NCI-H2171 (cell line): ENCODE measurements at places on chromosomes 3 and 15.

DNA sequence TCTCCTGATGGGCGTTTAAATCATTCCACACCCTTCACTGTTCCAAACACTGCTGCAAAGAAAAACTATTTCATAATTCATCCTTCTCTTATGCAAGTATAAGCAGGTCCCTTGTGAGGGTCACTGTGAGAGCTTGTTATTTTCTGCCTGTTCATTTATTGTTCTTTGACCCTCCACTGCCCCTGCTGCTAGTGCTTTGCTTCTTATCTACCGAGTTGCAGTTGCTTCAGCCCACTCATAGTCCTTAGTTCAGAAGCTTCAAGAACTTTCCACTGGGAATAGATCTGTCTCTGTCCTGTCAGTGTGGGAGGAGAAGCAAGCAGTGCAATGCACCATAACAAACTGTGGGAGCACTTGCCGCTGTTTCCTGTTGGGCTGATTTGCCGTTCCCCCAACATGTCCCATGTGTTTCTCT lies 39.8 kb downstream of the RIOX2 start:
- no peak for DNase-seq

GRCh38 chr3:73546961-73547360 lies 77.8 kb downstream of the PDZRN3 start:
- no peak for DNase-seq

DNA sequence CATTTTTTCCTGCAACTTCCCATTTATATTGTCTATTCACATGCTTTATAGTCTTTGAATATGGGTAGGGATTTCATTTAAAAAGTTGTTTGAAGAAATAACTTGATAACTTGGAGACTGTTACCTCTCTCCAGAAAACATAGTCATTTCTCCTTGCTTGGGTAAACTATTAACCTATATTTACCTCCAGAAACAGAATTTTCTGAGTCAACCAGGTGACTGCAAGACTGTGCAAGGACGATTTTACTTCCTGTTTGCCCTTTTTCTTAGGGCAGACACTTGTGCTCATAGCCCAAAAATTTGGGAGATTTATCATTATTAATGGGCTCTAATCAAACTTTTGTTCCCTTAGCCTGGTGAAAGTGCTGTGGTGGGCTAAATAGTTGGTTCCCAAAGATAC lies 14.3 kb upstream of the MOBP start:
- no peak for DNase-seq

GRCh38 chr15:62035256-62035924 lies 24.9 kb downstream of the VPS13C start:
- no peak for DNase-seq

DNA sequence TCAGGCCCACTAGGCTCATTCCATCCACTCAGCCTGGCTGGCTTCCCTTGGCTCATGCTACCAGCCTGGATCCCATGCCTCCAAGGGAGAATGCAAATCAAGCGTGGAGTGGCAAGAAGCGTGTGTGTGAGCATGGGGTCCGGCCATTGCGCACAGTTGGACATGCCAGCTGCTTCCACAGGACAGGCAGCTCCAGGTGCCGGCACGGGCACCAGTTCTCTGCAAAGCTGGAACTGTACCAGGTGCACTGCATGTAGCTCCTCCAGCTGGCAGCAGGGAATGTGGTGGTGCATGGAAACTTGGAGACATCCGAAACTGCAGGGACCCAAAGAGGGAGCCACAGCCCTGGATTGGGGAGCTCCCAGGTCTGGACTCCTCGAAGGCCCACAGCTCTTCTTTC lies 449.8 kb downstream of the EPHA6 start:
- no peak for DNase-seq

GRCh38 chr3:24365168-24365567 lies 129.5 kb downstream of the THRB start:
- no peak for DNase-seq

DNA sequence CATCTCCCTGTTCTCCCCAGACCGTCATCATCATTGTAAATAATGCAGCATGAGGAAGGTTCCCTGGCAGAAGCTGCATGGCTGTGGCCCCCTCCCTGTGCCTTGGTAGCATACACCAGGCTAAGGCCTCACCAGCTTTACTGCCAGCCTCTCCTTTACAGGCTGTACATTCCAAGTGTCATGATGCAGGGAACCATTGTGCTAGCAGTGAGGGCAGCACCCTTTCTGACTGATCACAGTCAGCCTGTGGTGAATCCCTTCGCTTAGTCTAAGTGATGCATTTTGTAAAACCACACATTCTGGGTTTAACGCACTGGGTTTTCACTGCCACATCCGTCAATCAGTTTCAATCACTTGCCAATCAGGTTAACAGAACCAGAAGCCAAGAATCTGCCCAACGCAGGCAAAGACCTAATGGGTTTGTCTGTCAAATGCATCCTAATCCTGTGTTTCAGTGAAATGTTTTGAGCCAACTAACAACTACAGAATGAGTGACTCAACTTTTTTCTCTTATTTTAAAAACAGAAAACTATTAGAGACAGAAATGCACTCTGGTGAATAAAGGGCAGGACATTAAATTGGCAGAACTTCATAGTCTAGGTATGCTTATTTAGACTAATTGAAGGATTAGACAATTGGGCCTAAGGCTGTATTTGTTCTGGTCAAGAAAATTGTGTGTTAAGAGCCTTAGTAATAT lies 225.9 kb upstream of the DPH6 start:
- DNase-seq = no peak

GRCh38 chr3:83934192-83935021 lies 1024.4 kb upstream of the CADM2 start:
- DNase-seq = no peak

DNA sequence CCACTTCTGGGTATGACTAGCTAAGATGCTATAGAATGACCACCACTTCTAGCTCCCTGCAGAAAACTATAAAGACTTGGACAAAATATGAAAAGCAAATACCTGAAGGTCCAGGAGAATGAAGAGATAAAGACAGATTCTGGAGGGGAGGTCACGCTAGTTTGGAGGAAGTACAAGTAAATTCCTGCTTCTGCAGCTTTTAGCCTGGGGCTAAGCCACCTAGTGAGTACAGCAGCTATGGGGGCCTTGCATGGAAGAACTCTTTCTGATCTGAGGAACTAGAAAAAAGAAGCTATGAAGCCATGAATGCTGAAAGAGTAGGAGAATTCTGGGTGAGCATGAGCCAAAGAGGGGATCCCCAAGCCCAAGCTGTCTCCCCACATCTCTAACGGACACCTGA lies 29.8 kb downstream of the NRG4 start:
- no peak for DNase-seq

GRCh38 chr3:46861605-46862368 lies 1.5 kb downstream of the MYL3 start:
- DNase-seq = no peak

GRCh38 chr15:66981771-66982170 lies 83.6 kb upstream of the SMAD3 start:
- DNase-seq = no peak

GRCh38 chr15:47299846-47300434 lies 417.4 kb upstream of the SEMA6D start:
- no peak for DNase-seq

DNA sequence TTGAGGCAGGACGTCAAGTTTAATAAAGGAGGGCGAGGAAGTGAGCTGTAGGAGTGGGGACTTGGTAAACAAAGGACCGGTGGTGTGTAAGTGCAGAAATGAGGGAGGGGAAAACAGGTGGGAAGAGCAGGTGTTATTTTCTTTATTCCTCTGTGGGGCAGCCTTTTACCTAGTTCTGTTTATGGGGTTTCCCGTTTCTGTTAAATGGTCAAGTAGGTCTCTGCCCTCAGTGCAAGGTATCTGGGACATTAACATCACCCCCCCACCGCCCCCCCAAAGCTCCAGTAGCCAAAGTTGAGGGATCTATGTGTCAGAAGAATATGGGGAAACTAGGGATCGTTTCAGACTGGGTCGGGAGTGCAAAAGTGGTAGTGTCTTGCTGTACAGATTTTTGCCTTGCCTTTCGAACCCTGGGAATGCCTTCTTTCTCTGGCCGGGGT lies 893 bp downstream of the MGA start:
- DNase-seq = no peak

DNA sequence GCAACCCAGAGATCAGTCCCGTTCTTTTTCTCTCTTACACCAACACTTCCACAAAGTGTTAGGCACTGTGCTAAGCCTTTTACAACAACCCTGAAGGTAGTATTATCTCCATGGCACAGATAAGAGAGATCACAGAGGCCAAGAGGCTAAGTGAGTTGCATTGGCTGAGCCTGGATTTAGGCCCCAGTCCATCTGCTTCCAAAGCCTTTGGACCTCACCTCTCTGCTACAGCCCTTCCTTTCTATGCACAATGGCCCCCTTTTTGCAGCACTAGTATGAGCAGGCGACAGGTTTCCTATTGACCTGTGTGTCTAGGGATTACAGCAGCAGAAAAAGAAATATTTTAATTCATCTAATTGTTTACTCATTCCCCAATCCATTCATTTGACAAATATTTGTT lies 76.2 kb downstream of the CRYGS start:
- no peak for DNase-seq

- no peak for DNase-seq
Measured at GRCh38 chr3:9392041-9392440, 5.4 kb upstream of the SETD5 start.

- DNase-seq = no peak
Measured at GRCh38 chr3:172364374-172365027, 83.8 kb downstream of the GHSR start.
